ENCODE measurements at places on chromosomes 13 and 19.
A peak's percentile ranks its signal among the peaks of the same experiment; 100 is the strongest.

- no peak for DNase-seq
Observed at GRCh38 chr13:45744979-45745378, 42.9 kb downstream of the CBY2 start.

DNA sequence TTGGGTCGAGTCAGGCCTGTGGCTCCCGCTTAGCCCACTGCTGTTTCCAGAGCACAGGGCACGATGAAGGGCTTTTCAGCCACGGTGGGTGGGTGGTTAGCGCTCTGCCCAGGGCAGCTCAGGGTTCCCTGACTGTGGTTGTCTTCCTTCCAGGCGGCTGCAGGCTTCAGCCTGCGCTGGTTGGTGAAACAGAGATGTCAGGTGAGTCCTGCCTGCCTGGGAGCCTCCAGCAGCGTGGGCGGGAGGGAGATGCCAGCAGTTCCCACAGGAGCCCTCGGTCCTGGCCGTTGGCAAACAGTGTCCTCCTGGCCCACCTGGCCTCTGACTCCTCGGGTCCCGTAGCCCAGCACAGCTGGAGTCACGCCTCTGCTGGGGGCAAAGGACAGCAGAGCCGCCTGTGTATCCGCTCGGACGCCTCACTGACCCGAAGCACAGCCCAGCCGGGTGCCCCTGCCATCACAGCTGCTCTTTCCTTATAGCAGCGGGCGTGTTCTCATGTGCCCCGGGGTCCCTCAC, 9.7 kb downstream of the ADAT3 start:
- no peak for DNase-seq

GRCh38 chr13:112740502-112741131, 50.8 kb downstream of the ATP11A start:
- DNase-seq: no peak

- DNase-seq: peak; percentile 37
Observed at GRCh38 chr19:12733369-12734214, 892 bp downstream of the TRIR start.

GRCh38 chr13:72677431-72677830, 50.0 kb downstream of the MZT1 start:
- no peak for DNase-seq
